ENCODE measurements at places on chromosomes 7 and 10.

- no peak for DNase-seq
Observed at GRCh38 chr7:6423942-6424701, 23.6 kb downstream of the DAGLB start.

DNA sequence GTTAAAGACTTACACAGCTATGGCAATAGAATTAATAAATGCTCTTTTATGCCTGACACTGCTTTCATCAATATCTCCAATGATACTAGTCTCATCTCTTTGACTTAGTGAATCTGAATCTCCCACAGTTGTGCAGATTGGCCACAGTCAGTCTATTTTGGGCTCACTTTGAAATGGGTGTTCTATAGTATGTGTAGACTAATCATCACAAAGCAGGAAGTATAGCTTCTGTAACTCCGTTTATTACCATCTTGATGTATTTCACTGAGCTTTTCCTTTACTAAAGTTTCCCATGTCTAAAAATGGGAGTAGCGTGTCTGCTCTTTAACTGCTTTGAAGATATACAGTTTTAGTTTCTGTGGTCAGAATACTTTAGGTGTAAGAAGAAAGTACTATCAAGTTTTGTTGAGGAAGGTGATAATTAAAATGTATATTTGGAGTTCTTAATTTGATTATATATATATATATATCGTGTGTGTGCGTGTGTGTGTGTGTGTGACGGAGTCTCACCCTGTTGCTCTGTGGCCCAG, 70.1 kb downstream of the ST7 start:
- DNase-seq: no peak

DNA sequence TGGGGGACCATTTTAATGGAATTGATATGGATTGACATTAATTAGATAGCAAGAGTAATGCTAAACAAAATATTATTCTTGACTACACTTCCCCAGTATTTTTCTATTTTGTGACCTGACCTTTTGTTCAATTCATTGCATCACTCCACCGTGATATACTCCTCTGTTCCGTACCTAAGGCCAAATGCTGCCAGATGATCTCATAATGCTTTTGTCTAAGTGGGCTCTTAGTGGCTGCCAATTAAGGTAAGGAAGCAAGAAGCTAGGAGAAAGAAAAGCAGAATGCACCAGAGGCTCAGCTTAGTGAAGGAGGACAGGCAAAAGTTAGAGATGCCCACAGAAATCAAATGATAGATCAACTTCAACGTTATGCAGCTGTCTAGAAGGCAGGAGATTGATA, 36.4 kb downstream of the FEZF1 start:
- DNase-seq: no peak

DNA sequence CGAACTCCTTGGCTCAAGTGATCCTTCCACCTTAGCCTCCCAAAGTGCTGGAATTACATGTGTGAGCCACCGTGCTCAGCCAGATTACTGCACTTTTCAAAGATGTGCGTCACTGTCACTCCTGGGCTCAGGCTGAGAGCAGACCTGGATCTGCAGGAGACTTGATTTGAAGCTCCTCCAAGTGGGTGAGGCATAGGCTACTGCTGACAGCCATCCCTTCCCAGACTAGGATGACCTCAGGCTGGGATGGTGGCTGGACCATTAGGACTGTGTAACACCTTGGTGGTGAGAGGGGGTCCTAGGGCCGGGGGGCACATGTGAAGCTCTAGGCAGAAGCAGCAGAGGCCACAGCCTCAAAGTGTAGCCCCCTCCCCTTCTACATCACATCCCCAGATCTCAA, 8.2 kb upstream of the SRRM3 start:
- DNase-seq: no peak

DNA sequence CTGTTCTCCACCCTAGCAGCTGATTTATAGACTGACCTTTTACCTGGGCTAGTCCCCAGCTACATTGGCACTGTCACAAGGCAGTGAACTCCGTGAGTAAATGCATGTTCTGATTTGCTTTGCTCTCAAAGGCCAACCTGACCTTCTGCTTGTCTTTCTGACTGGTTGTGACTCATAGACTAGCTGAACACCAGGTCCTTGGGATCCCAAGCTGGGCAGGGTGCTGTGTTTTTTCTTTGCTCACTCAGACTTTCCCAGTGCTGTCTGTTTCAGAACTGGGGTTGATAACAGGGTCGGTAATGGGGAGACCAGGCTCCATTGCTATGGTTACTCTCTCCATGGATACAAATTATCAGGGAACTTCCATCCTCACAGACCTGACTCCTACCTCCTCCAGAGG, 35.0 kb downstream of the EVX1 start:
- DNase-seq: peak; percentile 81

- DNase-seq: peak; percentile 46
Observed at GRCh38 chr7:99392659-99393354, 15.6 kb downstream of the PDAP1 start.

GRCh38 chr7:106608661-106609060, 52.3 kb downstream of the CCDC71L start:
- DNase-seq: no peak

- DNase-seq: peak; percentile 93
Observed at GRCh38 chr10:29857843-29858701, 201.3 kb downstream of the JCAD start.

DNA sequence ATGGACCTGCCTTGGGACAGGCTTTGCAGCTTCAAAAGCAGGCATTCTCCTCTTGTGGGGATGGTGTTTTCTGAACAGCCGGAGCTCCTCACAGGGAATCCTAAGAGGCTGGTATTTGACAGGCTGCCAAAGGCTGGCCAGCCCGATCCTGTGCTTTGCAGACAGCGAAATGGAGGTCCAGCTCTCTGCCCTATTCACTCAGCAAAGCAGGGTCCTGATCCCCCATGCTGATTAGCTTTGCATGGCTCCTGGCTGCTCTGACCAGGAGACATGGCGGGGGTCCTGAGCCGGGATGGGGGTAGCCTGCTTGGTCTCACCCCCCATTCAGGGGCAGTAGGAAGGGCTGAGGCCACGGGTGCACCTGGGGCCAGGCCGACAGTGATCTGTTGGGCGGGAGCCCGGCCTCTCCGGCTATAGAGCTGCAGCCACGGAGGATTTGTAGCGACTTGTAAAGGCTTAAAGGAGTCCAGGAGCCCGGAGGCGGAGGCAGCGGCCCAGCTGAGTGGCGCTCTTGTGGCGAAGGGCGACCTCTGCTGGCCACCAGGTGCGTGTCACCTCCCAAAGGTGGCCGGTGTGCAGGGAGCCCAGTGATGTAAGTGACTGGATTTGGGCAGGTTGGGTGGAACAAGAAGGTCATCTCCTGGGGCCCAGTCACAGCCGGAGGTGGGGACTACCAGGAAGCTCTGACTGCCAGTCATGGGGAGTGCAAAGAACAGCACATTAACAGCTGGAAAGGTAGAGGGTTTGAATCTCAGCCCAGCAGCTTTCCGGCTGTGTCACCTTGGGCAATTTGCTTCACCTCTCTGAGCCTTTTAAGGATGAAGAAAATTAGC, 126.5 kb downstream of the ZMIZ1 start:
- peak; percentile 77 for DNase-seq

- DNase-seq: no peak
Observed at GRCh38 chr7:159127691-159128642, 16.7 kb downstream of the VIPR2 start.

DNA sequence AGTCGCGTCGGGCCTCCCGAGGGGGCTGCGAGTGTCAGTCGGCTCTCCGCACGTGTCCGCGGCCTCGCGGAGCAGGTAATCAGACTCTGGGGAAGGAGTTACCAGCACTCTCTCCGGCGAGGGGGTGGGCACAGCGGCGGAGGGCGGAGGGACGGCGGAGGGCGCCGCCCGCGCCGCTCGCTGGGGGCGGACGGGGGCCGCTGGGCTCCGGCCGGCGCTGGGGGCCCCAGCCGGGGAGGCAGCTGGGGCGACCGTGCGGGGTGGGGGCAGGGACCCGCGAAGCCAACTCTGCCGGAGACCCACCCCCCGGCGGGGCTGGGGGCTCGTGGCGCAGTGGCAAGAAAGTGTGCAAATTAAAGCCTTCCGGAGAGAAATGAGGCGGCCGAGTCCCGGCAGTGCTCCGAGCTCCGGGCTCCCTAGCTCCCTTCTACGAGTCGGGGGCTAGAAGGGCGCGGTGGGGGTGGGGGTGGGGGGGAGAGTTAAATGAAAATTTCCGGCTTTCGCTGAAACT, at the start of gene CDK6:
Gene CDK6, minus strand, starts transcription at position 85 of the 511 bp plus-strand sequence. CDS start 3,250 bp downstream, outside the sequence.
- peak; percentile 34 for DNase-seq

GRCh38 chr10:116324951-116325635, 845 bp downstream of the CCDC172 start:
- no peak for DNase-seq

All from Caki2 (cell line).